ENCODE measurements at places on chromosomes 1 and 21. TPM values are rescaled to one million over a fixed set of nuclear protein-coding genes. Genes with fewer than 3 reads are reported as not detected.

Gene KRTAP20-3
- total RNA-seq, result not detected

DNA sequence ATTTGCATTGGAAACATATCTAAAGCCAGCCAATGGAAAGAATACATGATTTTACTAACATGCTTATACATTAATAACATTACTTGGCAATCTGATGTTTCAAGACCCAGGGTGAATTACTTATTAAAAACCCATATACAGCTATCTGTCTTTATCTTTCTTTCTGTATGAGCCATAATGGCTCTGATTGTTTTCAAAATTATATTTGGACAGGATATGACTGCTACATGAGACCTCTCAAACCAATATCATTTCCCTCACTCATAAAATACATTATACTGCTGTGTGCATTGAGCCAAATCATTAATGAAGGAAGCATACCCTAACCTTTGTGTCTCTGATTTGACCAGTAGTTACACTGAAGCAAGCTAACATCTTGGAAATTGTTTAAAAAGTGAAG is 205.9 kb upstream of the DPYD start:
- no peak for ATAC-seq

DNA sequence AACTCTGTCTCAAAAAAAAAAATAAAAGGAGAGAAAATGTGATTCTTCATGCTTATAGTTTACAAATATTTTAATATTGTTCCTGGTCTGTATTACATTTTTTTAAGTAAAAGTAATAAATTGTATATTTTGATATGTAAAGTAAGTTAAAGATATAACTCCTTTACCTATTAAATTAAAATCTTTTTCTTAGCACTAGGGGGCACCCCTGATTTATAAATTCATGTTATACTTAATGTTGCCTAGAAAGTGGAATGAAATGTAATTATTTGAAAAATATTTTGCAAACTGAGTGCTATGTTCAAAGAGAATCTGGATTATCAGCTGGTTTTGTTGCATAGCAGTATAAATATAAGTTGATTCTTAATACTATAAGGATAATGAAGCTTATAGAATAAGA is 49.2 kb downstream of the RALGPS2 start:
- no peak for ATAC-seq

DNA sequence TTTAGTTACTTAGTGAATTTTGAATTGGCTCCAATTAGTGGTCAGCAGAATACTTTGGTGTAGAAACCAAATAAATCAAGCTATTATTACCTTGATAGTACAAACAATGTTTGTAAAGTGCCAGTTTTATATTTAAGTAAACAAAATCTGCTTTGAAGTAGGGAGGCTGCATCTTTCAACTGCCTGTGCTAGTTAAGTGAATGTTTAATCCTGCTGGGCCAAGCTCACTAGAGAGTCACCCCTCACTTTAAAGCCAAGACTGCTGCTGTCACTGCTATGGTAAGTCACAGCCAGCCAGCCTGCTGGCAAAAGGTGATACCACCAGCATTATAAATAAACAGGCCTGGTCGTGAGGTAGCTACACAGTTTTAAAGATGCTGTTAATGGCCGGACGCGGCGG is 10.3 kb upstream of the CFAP126 start:
- no peak for ATAC-seq

GRCh38 chr1:29628190-29628589 is 391.9 kb downstream of the PTPRU start:
- no peak for ATAC-seq

Data from activated T-helper 17 cell treated with anti-CD3 and anti-CD28 coated beads, Interleukin-2, amount 50 U/mL, for 72 hours (primary cell).